ENCODE measurements at places on chromosomes 7 and 10.

DNA sequence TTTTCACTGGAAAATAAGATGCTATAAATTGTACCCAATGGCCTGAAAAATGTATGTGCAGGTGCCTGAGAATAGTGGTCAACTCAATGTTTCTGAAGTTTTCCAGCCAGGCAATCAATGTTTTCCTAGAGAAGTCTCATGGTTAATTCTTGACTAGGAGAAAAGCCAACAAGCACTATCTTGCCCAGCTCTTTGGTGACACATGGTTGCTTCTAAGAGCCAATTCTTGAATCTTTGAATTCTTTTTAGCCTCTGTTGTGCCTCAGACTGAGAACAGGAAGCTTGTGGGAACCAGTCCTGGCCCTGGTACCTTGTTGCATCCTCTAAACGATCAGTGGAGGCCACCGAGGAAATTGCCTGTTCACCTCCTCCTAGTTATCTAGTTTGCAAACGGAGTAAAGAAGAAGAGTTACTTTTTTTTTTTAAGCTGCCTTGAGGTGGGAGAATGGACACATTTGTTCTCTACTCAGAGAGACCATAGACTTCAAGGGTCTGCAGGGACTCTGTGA, 144.0 kb upstream of the MKLN1 start:
- DNase-seq, result no peak

DNA sequence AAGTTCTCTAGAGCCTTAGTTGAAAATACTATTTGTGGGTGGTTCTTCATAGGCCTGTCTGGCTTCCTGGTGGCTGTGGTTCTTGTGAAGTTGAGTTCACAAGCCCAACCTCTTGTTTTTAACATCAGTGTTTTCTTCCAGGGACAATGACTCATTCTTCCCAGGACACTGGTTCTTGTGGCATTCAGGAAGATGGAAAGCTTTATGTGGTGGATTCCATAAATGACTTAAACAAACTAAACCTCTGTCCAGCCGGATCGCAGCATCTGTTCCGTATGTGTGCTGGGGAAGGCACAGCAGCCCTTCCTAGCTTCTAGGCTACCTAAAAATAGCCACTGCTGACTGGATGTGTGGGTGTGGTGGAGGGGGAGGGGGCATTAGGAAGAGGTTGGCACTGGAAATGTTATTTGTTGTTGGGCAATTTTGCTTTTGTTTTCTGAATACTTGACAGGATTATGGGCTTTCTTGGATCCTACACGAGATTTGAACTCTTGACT, 3.9 kb downstream of the LSMEM1 start:
- DNase-seq, result peak; percentile 97

- no peak for DNase-seq
Observed at GRCh38 chr10:37734971-37735370, 122.4 kb downstream of the ZNF248 start.

DNA sequence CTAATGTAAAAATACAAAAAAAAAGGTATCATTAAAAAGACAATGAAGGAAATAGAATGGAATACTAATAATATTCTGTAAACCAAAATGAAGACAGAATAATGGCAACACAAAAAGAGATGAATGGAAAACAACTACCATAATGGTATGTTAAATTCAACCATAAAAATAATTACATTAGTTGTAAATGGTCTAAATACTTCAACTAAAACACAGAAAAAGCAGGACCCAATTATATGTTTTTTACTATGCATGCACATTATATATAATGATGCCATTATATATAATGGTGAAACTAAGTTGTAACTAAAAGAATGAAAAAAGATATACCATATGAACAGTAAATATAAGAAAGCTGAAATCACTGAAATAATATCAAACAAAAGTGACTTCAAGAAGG, 76.5 kb downstream of the CUBN start:
- DNase-seq, result no peak

DNA sequence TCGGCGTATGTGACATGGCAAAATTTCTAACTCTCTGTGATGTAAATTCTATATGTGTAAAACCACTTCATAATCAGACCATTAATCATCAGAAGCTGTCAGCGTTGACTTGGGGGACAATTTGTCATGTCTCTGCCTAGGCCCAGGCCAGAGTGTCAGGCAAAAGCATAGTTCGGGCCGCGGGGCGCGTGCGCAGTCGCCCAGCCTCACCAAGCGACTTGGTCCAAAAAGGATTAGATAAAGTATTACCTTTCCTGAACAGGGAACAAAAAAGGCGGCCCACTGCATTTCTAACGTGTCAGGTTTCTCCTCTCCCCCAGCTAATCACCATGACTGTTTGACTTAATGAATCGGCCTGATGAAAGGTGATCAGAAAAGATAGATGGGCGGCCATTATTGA, 114.2 kb downstream of the EBF3 start:
- DNase-seq, result no peak

GRCh38 chr7:15778191-15778590, 91.7 kb upstream of the MEOX2 start:
- no peak for DNase-seq
